ENCODE measurements at places on chromosomes 2 and 18.

DNA sequence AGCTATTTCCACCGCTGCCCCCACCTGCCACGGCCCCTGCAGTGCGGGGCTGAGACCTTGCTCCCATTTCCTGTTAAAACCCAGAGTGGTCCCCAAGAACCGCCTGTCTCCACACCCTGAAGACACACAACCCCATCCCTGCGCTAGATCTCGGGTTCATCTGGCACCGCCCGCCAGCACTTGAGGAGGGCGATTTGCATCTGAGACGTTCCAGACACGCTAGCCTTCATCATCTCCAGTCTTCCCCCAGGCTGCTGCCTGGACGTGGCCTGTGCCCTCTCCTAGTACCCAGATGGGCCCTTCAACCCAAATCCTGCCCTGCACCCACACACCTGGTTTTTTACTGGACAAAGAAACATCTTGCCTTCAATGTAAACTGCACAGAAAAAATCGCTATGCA, 49.8 kb downstream of the SLC66A2 start:
- DNase-seq = no peak

- DNase-seq = no peak
These were observed 63.4 kb upstream of the ARHGAP28 start for GRCh38 chr18:6666012-6666685.

DNA sequence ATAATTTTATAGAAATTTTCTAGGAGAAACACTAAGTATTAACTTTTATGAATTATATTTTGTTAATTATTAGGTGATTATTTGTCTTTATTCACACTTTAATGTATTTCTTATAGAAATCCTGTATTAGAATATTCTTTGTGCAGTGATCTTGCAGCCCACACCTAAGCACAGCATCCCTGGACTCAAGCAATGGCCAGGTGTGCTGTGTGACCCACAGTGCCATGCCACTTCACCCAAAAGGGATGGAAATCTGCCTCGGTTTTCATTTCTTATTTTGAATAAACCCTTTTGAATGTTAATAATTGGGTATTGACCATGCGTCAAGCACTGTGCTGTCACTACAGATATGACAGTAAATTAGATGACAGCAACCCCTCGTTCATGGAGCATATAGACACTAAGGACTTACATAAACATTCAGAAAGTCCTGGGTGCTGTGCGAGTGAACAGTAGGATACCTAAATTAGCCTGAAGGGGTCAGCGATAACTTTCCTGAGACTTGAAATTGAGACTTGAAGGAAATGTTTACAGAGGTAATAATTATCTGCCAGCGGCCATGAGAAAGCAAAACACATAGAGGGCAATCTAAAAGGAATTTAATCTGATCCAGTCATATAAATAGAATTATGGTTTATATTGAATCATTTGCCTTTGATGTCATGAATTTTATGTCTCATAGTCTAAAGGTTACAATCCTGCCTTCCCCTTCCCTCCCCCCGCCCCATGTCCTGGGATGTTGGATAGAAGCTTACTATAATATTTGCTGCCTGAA, 52.7 kb upstream of the CALCRL start:
- DNase-seq = peak; percentile 30

GRCh38 chr2:46816846-46817726, 98.5 kb downstream of the MCFD2 start:
- DNase-seq = no peak

- peak; percentile 30 for DNase-seq
These were observed 234.3 kb downstream of the OSR1 start for GRCh38 chr2:19124135-19124534.

DNA sequence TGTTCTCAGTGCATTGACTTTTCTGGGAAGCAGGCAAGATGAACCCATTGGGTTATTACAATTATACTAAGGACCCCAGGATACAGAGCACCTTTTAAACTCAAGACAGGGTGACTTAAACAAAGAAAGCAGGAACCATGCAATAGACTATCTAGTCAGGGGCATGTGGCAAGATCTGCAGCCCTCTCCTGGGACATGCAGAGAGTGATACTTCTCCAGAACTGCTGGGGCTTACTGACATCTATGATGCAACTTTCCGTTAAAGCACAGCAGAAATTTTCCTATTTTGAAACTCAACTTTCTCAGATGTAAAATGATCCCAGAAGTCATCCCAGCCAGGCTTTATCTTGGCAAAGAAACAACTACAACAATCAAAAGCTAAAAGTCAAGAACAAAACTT, 162.2 kb upstream of the HNMT start:
- DNase-seq = no peak

GRCh38 chr2:173943738-173944137, 21.4 kb downstream of the SP3 start:
- DNase-seq = no peak

GRCh38 chr2:95299961-95300360, 2.8 kb downstream of the KCNIP3 start:
- DNase-seq = no peak

DNA sequence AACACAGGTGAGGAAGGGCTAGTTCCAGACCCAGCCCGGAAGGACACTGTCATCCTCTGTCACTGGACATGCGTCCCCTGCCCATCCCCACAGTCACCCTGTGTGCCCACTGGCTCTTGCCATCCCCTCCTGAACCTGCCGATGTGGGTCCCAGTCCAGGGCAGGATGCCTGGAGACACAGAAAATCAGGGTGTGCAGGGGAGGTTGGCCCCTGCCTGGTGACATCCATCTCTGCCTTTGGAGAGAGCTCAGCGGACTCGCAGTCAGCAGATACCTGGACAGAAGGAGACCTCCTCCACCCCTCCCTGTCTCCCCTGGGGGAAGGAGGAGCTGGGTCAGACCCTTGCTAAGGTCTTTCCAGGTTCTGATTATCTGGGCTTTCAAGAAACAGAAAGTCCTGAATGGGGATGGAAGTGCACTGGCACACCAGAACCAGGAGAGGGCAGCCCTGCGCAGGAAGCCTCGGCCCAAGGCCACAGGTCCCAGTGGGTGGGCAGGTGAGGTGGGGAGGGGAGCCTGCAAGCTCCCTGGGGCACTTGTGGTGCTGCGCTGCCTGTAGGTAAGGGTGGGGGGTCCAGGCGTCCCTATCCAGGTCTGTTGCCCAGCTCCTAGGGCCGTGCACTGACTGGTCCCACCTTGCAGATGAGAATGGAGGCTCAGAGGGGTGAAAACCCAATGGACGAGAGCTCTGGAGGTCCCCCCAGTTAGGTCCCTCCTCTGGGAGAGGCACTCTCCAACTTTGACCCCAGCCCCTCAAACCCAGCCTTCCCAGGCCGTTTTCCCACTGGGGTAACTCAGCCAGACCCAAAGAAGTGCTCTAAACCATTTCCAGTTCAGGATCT, 9.7 kb upstream of the OTOS start:
- DNase-seq = no peak

GRCh38 chr2:201837391-201837790, 31.1 kb downstream of the CDK15 start:
- DNase-seq = no peak

DNA sequence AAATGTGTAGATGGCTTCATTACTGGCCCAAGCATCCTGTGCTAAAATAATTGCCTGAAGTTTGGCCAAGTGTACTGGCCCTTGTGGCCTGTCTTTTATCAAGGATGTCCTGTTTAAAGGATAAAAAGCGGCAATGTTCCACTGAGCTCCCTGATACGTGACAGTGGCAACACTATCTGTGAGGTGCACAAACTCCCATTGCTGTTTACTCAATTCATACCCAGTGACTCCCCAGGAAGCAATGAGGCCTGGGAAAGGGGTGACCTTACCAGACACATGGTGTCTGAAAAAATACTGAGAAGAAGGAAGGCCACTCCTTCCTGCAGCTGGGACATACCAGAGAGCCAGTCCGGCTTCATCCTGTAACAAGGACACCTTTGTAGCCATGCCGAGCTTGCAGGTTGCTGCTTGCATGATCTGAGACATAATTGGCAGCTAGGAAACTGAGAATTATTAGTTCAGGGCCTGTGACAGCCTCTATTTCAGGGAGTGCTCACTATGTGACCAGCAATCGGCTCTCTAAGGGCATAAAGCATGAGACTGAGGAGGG, 198.5 kb upstream of the LRATD1 start:
- no peak for DNase-seq

- DNase-seq = peak; percentile 11
These were observed 122.3 kb upstream of the SIX2 start for GRCh38 chr2:45131587-45131986.

GRCh38 chr18:13262839-13263691, 44.5 kb downstream of the LDLRAD4 start:
- DNase-seq = no peak

DNA sequence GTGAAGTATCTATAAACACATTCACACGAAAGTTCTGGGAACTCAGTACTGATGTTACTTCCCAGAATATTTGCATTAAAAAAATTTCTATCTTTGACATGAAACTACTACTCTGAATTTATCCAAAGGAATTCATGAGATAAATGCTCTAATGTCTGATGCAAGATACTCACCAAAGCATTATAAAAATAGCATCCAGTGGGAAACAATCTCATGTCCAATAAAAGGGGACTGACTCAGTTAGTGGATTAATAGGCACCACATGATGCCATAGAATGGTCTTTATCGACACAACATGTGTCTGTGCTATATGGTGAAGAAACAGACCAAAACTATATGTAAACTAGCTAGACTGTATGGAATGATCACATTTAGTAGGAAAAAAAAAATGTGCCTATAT, 33.9 kb downstream of the LAMA3 start:
- no peak for DNase-seq

DNA sequence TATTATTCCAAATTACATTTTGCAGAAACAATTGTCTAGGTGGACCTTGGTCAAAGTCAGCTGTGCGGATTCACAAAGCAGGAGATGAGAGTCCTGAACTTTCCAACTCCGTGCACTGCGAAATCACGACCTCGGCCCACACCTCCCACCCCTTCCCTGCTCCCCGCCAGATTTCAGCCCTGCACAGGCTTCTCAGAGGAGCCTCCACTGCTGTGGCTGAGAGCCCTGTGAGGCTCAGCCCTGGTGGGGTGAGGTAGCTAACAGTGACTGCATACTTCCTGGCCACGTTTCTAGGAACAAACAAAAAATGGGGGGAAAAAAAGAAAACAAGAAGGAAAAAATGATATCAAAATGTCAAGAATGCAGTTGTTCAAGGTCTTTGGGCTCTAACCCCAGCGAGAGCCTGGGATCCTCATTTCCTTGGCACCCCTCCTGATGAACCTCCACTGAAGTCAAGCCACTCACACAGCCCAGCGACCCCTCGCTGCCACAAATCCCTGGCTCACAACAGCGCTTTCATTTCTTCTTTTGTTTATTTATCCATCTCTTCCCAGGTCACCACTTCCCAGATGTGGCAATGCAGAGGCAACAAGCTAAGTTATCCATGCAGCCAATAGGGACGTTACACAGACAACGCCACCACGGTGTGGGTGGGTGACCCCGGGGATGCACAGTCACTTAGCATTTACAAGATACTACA, 729.7 kb upstream of the ID2 start:
- no peak for DNase-seq

DNA sequence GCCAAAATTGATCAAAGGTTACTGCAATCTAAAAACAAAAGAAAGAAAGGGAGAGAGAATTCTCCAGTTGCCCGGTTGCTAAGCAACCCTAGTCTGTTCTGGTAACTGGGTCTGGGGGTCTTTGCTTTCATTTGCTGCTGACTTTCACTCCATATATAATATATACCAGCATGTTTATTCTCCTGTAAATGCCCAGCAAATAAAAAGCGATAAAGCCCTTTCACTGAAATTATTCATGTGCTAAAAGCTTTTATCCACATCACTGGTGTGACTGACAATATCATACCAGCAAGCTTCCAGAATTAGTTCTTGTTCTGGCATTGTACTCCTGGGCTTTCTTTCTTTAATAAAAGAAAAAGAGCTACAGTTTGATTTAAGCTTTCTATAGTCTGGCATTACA, 75.5 kb upstream of the ST8SIA3 start:
- DNase-seq = no peak

- no peak for DNase-seq
These were observed 125.5 kb downstream of the LOXHD1 start for GRCh38 chr18:46531482-46531881.

DNA sequence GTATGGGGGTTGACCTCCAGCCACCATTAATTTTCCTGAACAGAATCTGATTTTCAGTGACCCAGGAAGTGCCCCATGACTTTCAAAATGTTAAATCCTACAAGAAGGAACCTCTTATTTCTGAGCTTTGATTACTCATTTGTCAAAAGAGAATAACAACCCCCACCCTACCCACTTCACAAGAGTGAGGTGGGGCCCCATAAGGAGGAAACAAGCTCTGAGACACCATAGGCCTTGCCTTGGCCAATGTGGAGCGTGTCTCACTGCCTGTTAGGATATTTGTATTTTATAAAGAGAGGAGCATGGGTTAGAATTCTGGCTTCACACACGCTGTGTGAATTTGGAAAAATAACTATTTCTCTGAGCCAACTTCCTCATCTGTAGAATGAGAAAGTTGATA, 158.9 kb downstream of the TTC32 start:
- no peak for DNase-seq

DNA sequence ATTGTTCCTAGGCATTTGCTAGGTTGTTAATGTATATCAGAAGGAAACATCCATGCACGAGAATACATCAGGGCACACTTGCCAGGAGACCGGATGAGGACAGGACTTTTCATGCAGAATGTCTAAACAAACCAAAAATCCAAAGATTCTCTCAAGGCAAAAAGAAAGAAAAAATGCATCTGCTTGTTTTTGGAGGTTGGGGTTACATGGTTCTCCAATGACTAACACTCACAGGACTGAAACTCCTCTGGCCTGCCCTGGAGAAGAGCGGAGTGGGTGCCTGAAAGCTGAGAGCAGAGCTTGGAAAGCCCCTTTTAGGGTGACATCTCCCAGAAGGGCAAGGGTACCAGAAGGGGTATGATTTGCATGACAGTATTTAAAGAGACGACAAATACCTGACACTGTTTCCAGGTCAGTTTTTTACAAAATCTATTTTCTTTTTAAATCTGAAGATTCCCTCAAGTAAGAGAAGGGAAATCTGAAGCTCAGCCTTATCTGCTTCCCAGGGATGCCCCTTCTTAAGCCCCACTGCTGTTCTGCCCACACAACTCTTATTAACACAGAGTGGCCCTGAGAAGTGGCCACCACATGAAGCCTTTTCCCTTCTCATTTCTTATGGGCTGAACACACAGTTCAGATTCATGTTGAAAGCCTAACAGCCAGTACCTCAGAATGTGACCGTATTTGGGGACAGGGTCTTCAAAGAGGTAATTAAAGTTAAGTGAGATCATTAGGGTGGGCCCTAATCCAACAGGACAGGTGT, 216.4 kb downstream of the STK39 start:
- no peak for DNase-seq

GRCh38 chr2:142139384-142139783, 8.6 kb upstream of the LRP1B start:
- DNase-seq = no peak

GRCh38 chr2:15316370-15316814, 244.7 kb downstream of the NBAS start:
- DNase-seq = no peak

All from MG63 (cell line).